ENCODE measurements at places on chromosomes 3 and 15.

DNA sequence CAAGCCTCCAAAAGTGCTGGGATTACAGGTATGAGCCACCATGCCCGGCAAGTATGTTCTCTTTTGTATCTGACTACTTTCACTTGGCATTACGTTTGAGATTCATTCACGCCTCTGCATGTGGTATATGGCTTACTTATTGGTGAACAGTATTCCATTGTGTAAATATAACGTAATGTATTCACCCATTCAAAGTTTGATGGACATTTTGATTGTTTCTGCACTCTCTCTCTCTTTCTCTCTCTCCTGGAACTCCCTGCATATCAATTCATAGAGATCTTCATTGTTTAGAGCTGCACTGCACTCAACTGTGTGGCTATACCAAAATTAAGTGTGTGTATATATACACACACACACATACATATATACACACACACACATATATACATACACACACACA lies 30.4 kb downstream of the SPPL2A start:
- no peak for DNase-seq

- no peak for DNase-seq
Measured at GRCh38 chr3:156587760-156588069, 32.8 kb upstream of the SSR3 start.

DNA sequence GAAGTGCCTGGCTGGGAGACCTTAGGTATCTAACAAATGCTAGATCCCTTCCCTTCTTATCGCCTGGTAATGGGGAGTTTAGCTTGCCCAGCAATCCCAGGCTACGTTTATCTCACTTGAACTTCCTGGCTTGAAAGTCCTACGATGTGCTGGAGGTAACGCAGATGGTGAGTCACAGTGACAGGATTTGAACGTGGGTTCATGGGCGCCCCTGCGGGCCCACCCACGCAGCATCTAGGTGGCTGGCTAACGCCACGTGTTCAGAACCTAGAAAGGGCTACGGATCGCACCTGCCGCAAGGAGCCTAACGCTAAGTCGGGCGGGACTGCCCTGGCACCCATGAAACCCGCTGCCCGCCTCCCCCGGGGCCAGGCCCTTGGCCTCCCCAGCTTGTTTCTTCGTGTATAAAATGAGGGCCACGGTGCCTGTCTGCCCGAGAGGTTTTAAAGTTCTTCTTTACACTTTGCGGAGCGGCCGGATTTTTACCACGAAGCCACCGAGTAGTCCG lies 600 bp upstream of the USP3 start:
- DNase-seq, result no peak

DNA sequence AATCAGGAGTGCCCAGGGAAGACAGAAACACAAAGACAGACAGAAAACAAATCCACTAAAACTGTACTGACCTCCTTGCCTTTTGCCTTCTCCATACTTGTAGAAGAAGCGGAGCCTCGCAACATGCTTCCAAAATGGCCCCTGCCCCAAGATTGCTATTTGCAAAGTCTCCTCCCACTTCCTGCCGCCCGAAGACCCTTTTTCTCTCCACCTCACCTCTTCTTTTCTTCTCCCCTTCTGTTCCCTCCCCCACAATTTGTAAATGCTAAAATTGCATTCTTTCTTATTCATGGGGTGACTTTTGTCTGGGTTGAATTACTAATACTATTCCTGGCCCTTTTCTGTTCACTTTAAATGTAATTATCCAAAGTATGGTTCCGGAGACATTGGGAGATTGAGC lies at the start of gene DPPA4:
DPPA4 (minus strand) TSS at position 154 of the 400 bp plus-strand sequence; CDS start at position 125, 29 bp downstream.
- DNase-seq, result no peak

- DNase-seq, result peak; percentile 79
Measured at GRCh38 chr3:135503760-135504686, 461.5 kb upstream of the PPP2R3A start.

GRCh38 chr15:55222588-55222987 lies 25.8 kb upstream of the RSL24D1 start:
- DNase-seq, result no peak

GRCh38 chr3:117531078-117531767 lies 821.6 kb downstream of the TUSC7 start:
- DNase-seq, result no peak

GRCh38 chr15:92936138-92936537 lies 36.0 kb downstream of the CHD2 start:
- DNase-seq, result no peak

- DNase-seq, result no peak
Measured at GRCh38 chr3:175770426-175770825, 911.3 kb downstream of the NAALADL2 start.
